ENCODE measurements at places on chromosomes 2 and 18.

DNA sequence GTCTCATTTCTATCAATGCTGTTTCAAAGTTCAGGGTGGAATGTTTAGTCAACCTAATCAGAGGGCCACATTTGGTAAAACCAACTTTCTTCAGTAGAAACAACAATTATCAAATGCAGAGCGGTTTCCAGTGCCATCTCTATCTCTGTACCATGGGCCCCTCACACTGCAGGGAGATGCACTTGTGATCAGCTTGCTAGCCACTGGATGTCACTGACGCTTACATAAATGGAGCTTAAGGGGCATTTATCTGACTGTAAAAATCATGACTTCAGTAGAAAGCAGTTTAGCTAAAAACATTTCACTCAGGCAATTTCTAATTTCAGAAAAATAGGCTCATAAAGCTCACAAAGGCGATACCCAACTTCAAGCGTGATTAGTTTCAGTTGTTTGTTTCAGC lies 678.0 kb downstream of the ZEB2 start:
- ATAC-seq, result peak; percentile 66

DNA sequence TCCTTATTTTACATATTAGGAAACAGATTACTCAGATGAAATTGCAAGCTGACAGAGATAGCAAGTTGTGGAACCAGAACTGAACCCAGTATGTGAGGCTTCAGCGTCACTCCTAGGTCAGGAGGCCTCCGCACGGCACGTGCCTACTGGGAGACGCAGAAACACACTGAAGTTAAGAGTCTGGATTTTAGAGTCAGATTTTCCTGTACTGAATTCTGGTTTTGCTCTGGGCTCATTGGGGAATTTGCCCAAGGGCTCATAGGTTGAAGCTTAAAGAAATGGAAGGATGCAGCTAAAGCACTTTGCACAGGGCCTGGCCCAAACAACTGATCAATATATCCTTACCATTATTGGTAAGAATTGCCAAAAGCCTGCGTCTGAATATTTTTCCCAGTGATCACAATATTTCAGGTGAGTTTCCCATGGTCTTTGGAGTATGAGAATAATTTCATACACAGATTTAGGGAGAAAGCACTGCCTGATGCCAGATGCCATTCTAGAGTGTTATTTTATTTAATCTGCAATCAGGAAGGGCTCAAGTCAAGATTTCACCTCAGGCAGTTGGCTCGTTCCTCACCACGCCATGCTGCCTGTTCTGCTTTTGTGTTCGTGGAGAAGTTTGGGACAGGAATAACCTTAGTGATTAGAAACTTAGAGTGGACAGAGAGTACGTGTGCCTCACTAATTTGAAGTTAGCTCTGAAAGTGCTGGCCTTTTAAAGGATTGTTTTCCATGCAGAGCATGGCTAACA lies 331.9 kb downstream of the MYCN start:
- ATAC-seq, result no peak

DNA sequence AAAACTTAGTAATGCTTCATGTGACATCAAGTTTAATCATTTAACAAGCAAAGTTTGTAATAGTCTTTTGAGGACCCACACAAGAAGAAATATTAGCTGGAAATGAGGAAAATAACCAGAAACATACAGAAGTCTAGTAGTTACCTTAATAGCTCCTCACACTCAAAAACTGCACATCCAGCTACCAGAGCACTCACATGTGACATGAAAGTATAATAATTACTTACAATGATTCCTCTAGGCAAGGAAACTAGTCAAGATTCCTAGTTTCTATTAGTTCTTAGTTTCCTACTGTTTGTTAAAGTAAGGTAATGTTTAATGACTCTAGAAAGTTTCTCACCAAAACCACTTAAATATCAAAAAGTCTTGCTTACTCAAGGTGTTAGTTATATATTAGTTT lies 335.8 kb downstream of the RAD51AP2 start:
- ATAC-seq, result no peak

- ATAC-seq, result peak; percentile 89
Measured at GRCh38 chr2:108927936-108928659, 60.9 kb downstream of the EDAR start.

DNA sequence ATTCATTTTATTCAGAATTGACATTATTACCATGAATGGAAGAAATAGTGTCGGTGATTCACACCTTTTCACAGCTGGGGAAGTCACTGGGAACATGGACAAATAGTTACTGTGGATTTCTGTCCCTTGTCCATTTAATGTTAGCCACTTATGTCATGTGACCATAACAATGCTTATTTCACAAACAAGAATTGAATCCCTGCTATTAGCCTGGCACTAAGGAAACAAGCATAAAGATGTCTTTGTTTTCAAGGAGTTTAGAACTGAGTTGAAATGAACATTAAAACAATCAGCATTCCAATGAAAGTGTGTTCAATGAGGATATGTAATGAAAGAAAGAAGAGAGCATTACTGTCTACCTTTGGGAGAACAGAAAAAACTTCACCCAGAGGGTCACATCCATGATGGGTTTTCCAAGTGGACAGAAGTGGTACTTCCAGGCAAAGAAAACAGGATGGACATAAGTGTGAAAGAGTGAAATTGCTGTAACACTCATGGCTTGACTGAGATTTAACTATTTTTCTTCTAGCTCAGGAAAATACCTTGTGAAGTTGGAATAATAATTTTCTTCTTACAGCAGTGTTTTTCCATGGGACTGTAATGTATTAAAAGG lies 324.5 kb upstream of the UBE2E3 start:
- ATAC-seq, result peak; percentile 45

Measured in SK-N-SH treated with all-trans-retinoic acid at 6 μM for 48 hours (cell line).